Amniotic epithelial cell (primary cell): ENCODE measurements at places on chromosomes 3 and 15.

GRCh38 chr15:59862191-59863155 is 141.6 kb upstream of the FOXB1 start:
- DNase-seq = no peak

DNA sequence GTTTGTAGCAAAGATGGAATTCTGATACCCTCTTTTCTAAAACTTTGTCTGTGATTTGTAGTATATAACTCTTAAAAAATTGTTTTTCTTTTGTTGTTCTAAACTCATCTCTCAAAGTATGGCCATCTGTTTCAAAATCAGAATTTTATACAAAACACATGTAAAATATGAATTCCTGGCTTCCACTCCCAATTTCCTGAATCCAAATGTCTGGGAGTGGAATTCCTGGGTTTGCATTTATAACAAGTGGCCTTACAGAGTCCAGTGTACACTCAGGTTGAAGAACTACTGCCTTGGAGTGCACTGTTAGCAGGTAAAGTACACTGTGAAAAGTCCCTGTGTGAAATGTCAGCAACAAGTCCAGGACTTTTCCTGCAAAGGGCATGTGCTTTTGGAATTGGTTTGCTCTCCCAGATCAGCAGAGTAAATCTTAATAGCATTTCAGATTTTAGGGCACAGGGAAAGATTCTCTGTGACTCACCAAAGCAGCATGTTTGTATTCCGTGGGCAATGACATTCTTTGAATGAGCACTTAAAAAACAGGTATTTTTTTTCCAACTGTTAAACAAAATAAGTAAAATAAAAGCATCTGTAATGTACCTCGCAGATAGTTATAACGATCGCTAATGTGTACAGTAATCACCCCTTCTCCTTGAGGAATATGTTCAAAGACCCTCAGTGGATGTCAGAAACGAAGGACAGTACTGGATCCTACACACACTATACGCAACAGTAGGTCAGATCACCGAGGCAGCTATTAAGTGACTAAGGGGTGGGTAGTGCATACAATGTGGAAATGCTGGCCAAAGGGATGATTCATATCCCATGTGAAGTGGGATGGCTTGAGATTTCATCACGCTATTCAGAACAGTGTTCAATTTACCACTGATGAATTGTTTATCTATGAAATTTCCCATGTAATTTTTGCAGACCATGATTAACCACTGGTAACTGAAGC is 2.0 kb upstream of the CLDN16 start:
- DNase-seq = peak; percentile 92

- no peak for DNase-seq
Measured at GRCh38 chr3:173709026-173709425, 311.5 kb downstream of the NLGN1 start.

- DNase-seq = no peak
Measured at GRCh38 chr3:2968475-2968874, 141.7 kb downstream of the IL5RA start.

GRCh38 chr3:63995086-63995485 is 28.2 kb downstream of the PSMD6 start:
- no peak for DNase-seq

GRCh38 chr3:172060234-172060633 is 20.9 kb downstream of the FNDC3B start:
- no peak for DNase-seq
